ENCODE measurements at places on chromosomes 3 and 15.

GRCh38 chr3:23735535-23736326 is 70.0 kb upstream of the UBE2E1 start:
- DNase-seq, result no peak

DNA sequence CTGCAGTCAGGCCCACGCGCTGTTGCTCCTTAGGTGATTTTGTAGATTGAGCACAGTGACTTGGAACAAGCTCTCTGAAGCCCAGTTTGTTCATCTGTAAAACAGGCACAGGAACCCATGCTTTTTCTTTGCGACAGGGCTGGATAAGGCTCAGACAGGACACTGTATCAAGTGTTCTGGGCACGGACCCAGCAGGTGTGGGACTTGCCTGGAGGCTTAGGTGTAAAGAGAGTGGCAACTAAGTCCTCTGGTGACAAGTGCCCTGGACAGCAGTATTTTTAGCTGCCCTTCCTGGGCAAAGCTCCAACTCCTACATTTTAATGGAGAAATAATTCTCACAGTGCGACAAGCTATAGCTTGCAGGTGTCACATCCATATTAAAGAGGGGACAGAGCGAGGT is 32.2 kb downstream of the CD276 start:
- no peak for DNase-seq

GRCh38 chr3:12972781-12973702 is 100.2 kb downstream of the IQSEC1 start:
- no peak for DNase-seq

GRCh38 chr3:194327218-194328052 is 23.7 kb downstream of the CPN2 start:
- no peak for DNase-seq

GRCh38 chr3:156036258-156037053 is 83.9 kb upstream of the KCNAB1 start:
- no peak for DNase-seq

DNA sequence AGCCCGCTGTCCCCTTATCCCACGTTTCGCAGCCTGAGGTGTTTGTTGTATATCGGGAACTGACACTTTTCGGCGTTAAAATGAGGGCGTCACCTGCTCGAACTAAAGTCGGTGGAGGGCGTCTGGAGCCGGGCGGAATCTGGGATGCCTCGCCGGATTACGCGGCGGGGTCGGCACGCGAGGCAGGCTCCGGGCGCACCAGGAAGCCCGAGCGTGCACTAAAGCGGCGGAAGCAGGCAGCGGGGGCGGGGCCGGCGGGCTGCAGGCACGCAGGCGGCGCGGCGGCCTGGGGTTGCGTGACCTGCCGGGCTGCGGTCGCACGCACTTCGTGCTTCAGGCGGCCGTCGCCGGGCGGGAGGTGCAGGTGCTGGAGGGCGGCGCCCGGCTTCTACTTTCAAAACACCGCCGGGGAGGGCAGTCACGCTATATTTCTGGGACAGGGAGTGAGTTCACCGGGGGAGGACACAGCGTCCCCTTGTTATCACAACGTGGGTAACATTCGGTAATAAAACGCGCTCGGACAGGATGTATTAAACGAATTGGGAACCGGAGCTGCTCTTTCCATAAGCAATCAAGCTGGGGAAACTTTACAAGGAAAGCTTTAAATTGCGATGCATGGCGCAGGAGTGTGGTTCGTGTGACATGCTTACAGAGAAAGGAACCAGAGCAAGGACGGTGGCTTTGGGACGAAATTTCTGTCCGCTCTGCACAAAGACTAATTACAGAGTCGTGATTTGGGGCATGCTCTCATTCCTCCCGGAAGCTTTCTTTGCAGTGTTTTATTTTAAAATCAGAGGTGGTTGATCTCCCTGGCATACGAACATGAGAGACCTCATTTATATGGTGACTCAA is 9.1 kb upstream of the LEKR1 start:
- peak; percentile 58 for DNase-seq

DNA sequence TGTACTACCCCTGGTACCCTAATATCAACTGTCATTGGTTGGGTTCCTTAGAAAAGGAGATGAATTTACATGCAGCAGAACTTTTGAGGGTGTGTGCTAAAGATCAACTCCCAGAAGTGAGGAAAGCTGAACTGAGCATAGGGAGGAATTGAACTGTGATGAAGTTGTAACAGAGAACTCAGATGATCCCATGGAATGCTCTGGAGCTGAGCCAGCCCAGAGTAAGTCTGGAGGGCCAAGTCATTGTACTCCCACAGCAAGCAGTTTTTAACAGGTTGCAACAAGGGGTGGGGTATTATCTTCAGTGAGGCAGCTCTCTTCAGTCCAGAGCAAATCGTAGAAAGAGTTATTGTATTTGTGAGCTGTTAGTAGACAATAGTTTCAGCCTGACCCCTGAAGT is 572.3 kb downstream of the PYDC2 start:
- DNase-seq, result no peak

DNA sequence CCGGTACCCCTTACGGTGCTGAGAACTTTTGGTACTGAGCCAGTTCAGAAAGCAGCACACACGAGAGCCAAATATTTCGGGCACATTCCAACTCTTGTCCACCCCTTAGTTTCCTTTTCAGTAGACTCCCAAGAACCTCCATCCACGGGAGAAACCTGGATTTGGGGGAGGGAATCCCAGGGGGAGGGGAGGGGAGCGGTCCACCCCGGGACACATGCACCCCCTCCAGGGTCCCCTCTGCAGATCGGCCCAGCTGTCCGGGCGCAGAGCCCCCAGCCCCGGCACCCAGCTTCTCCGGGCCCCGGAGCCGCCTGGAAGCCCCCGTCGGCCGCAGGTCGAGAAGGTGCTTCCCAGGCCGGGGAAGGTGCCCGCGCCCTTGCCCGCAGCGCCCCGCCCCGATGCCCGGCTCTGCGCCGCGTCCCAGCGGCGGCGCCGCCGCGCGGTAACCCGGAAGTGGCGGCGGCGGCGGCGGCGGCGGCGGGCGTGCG is 455 bp upstream of the ABHD17C start:
- DNase-seq, result no peak

GRCh38 chr3:106214641-106215040 is 345.8 kb upstream of the CBLB start:
- DNase-seq, result no peak

DNA sequence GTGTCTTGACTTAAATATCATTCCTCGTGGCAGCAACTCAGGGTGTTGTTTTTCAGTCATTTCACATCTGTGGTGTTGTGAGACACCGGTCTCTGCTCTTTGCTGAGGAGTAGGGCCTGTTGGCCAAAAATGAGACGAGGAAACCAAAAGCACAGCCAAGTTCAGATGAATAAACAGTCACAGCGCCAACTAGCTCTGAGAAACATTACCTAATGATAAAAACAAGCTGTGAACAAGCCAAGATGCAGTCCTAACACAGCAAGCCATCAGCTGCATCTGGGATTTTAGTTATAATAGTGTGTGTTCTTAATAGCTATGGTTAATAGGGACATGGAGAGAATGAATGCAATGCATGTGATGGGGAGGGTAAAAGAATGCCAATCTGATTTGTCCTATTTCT is 843.4 kb upstream of the DPPA4 start:
- DNase-seq, result no peak

GRCh38 chr15:86256628-86257027 is 177.0 kb downstream of the AGBL1 start:
- DNase-seq, result no peak

GRCh38 chr3:156176048-156176447 is 55.7 kb downstream of the KCNAB1 start:
- DNase-seq, result no peak

- DNase-seq, result no peak
Observed at GRCh38 chr3:33314993-33315392, 37.8 kb downstream of the FBXL2 start.

- no peak for DNase-seq
Observed at GRCh38 chr15:66151809-66152208, 101.7 kb downstream of the MEGF11 start.

GRCh38 chr15:93314245-93314644 is 225.2 kb upstream of the RGMA start:
- DNase-seq, result no peak

DNA sequence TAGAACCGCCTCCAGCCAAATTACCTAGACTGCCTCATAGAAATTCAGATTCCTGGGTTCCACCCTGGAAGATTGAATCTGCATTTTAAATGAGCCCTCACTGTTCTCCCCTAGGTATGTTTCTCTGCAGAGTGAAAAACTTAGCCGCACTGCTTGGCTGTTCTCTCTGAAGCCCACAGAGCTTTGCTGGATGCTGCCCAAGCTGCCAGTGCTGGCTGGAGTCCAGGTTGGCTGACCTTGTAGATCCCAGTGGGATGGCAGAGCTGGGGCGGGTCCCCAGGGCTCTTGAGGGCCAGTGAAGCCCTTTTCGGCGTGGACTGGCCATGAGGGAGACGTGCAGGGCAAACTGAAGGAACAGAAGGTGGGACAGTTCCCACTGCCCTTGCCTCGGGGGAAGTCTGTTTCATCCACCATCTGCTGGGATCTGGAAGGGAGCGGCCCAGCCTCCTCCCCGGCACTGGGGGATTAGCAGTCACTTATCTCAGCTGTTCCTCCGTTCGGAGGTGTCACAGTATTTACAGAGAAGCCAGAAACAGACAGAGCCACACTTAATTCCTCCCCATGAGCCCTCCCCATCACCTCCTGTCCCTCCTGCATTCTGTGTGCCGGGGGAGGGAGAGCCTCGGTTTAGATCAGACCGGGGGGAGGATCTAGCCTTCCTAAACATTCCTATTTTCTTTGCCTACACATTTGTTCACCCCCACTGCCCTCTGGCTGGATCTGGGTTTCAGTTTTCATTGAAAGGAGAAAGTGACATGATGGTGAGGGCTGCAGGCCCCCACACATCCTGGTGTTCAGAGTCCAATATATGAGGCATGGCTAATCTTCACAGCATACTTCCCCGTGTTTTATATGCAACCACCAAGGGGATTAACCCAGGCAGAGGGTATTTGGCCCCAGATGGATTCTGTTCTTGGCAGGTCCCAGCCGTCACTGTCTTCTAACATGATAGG is 4.1 kb upstream of the ACTC1 start:
- DNase-seq, result no peak

- no peak for DNase-seq
Observed at GRCh38 chr3:112048911-112049310, 14.4 kb downstream of the TMPRSS7 start.

GRCh38 chr15:63288778-63289378 is 11.5 kb downstream of the APH1B start:
- no peak for DNase-seq

- no peak for DNase-seq
Observed at GRCh38 chr3:22231061-22231460, 480.1 kb upstream of the ZNF385D start.

DNA sequence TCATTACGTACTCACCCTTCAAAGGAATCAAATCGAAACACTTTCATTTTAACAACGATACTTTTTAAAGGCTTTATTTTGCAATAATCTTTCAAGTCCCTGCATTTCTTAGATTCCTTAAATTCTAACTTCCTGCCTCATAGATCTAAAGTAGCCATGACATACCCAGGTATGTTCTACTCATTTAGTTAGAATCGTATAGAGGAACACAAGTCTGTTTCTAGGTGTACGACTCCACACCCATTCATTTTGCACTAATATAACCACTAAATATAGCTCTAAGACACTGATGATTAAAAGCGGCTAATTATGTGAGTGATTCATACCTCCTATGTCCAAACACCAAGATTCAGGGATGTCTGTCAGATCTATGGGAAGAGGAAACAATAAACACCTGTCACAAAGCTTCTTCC is 1.3 kb downstream of the ATP13A3 start:
- no peak for DNase-seq

DNA sequence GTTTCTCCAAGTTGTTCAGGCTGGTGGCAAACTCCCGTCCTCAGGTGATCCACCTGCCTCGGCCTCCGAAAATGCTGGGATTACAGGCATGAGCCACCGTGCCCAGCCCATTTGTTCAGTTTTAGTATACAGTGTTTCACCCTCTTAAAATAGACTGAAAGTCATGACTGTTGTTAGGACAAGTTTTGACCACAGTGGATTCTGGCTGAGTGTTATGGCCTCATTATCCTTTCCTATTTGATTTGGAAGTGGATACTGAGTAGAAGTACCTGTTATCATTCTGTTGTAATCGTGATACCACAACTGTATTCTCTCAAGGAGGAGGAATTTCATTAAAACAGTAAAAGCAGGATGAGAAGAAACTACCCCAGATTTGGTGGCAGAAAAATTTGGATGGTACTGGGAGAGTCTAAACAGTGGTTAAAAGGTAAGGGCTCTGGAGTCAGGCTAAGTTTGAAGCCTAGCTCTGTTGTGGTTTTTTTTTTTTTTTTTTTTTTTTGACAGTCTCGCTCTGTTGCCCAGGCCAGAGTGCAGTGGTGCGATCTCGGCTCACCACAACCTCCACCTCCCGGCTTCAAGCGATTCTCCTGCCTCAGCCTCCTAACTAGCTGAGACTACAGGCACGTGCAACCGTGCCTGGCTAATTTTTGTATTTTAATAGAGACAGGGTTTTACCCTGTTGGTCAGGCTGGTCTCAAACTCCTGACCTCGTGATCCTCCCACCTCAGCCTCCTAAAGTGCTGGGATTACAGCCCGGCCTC is 2.6 kb downstream of the MAP2K1 start:
- no peak for DNase-seq

- no peak for DNase-seq
Observed at GRCh38 chr3:104612218-104612617, 754.5 kb upstream of the ALCAM start.

GRCh38 chr3:185623939-185624665 is 38.0 kb downstream of the SENP2 start:
- no peak for DNase-seq

DNA sequence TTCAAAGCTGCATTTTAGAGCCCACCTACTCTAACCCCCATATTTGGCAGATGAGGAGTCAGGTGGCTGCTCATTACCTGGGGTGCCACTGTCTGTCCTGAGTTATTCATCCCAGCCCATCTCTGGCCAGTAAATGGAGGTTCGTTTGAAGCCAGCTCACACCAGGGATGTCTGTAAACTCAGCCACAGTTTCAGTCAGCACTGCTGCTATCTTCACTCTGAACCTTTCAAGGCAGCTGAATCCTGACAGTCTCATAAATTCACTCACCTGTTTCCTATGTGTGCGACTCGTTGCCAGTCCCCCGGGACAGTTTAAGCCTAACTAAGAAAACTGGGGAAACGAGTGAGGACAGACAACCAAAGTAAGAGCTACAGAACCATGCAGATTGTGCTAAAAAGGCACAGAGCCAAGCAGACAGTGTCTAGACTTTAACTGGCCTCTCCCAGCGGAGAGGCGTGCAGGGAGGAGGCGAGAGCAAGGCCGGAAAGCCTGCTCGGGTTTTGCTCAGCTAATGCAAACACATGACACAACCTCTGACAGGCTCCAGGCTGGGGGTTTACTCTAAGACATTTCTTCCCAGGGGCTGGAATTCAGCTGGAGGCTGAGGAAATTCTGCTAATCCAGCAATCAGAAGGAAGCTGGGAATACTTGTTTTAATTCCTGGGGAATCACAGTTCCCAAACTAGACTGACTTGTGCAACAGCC is 12.0 kb downstream of the FSTL1 start:
- DNase-seq, result peak; percentile 78

DNA sequence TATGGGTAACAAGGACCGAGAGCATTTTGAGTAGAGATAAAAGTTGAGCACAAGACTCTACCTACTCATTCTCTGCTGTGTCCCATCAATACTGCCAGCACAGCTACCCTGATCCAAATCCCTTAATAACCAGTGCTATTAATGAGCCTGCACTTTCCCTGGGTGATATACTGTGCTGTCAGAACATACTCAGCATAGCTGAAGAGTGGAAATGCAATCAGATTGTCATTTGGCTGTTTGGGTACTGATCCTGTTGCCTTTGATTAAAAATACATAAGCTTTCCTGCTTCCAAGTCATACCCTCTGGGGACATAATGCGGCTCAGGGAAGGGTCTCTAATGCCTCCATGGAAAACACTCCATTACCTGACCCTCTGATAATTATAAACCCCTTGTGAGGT is 917.5 kb downstream of the SQOR start:
- no peak for DNase-seq

- DNase-seq, result no peak
Observed at GRCh38 chr3:139588450-139588849, 48.9 kb upstream of the RBP1 start.

Data from renal cortex interstitium (tissue), 15 donors.